ENCODE measurements at places on chromosomes 16 and 17.

- no peak for DNase-seq
These were observed 47.5 kb downstream of the ADCY7 start for GRCh38 chr16:50313596-50314478.

GRCh38 chr16:15641753-15642556 is 999 bp downstream of the MARF1 start:
- DNase-seq: no peak

DNA sequence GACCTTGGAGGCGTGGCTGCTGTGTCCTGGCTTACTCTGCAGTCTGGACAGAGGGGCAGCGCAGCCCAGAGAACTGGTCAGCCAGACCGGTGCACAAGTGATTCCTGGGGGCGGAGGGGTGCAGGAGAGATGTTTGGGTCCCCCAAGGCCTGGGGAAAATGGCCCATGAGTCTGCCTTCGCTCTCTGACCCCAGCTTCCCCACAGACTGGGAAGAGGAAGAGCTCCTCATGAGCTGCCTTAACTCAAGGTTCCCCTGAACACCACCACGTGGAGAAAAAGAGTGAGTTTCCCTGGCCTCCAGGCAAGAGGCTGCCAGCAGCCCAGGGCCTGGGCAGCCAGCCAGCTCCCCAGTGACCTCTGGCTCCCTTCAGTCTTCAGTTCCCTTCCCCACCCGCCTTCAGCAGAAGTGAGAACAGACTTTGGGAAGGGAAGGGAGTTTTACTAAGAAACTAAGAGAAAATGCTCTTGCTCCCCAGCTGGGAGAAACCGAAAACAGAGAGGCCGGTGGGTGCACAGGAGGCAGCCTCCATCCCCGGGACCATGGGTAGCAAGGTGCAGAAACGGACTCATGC is 2.0 kb upstream of the C17orf99 start:
- no peak for DNase-seq

GRCh38 chr17:73686126-73686525 is 41.9 kb upstream of the SDK2 start:
- no peak for DNase-seq

- no peak for DNase-seq
These were observed 8.6 kb downstream of the CHD9NB start for GRCh38 chr16:53043986-53044601.

All from NCI-H774 (cell line).